ENCODE measurements at places on chromosomes 6 and 20.

DNA sequence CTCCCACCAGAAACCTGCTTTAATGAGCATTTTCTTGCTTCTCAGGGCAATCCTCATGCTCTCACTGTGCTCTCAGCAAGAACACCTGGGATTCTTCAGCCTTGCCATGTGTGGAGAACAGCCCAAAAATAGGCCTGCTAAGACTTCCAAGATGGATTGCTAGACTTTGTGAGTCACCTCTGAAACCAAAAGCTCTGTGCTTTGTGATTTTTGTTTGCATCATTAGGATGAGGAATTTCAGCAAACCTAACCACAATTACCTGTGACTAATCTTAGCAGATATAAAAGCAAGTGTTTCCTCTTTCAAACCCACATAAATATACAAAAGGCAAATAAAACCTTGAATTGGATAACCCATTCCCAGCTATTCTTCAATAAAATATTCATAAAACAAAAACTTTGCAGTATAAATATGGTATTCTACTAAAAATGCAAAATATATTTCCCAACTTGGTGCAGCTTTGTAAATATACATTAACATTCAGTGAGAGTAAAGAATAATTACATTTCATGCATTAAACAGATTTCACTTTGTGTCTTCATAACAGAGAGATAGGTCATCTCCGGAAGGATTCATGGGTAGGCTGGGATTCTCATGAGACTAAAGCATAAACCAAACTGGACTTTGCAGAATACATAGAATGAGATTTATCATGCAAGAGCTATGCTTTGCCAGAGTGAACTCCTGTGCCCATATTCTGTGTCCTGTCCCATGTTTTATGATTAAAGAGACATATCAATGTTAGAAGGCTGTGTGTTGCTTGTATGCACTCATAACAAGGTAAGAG is 33.5 kb downstream of the TPBG start:
- DNase-seq, result no peak

- DNase-seq, result no peak
Measured at GRCh38 chr6:89260310-89260709, 43.2 kb upstream of the GABRR1 start.

DNA sequence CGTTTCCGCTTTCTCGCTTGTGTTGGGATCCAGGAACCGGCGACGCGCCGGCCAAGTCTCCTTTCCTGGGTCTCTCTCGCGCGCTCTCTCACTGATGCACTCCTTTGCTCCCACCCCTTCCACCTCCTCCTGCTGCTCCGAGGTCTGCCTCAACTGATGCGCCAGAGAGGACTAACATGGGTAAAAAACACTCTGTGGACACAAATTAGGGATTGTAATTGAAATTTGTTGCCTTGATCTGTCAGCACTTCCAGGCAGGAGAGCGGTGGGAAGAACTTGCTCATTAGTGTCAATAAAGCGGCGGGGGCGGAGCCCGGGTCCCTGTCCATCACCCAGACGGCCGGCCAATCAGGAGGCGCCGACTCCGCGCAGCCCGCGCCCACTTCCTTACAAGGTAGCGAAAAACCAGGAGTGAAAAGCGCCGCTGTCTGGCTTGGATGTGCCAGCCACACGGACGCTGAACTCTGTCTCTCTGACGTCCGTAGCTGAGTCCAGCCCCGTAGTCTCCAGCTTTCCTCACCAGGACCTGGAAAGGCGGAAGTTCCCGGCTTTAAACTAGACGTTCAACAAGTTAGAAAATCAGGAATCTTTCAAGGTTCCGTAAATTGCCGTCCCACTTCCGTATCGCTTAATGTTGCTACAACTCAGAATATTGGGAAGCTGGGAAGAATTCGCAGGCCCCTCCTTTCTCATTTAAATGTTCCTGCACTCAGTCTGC is at the start of gene TBX18:
Gene TBX18 (minus strand): TSS at position 267 of the 718 bp plus-strand sequence. CDS start 417 bp downstream, outside the sequence.
- no peak for DNase-seq

GRCh38 chr20:60977901-60978300 is 274.2 kb upstream of the CDH4 start:
- no peak for DNase-seq

GRCh38 chr20:57374343-57374930 is 16.8 kb upstream of the RBM38 start:
- no peak for DNase-seq

DNA sequence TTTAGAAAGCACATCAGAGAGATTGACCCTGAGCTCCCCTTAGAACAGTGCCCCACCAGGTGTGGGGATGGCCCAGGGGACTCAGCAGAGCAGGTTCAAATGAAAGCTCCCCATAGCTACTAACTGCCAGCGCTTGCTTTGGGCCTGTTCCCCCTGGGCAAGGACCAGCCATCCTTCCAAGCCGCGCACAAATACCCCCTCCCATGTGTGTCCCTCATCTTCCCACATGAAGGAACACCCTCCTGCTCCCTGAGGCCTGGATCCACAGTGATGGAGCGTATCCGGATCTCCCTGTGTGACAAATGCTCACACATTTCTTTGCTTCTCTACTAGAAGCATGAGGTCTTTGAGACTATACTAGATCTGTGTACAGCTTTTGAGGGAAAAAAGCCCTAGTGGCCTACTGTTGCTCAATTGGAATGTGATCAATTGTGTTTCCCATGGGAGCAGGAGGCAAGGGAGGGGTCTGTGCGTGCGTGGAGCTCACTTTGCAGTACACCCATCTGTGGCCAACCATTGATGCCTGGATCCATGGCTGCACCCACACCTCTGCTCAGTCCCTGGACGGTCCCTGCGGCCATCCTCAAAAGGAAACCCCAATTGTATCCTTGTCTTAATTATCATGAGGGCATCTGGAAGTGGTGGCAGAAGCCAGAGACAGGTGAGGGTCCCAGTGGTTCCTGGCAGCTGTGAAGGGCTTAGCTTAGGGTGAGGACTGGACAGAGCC is 1.4 kb upstream of the RAET1G start:
- no peak for DNase-seq

GRCh38 chr20:51137461-51137860 is 114.6 kb upstream of the KCNG1 start:
- no peak for DNase-seq

GRCh38 chr6:56649053-56649769 is 6.5 kb upstream of the DST start:
- no peak for DNase-seq

DNA sequence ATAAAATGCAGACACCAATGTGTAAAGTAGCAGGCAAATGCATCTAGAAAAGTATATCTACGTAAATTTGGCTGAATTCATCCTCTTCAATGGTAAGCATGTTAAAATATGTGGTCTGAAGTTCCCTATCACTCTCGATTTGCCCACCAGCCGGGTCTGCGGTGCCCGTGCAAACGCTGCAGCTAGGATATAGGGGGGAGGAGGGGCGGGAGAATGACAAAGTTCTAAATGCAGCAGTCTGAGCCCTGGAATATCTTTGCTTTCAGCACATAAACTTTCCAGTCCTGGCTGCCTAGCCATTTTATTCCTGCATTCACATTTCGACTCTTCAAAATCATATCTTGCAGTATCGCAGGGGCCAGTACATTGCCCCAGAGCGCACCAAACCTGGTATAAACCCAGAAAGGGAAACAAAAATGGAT is 708 bp downstream of the NRN1 start:
- no peak for DNase-seq

DNA sequence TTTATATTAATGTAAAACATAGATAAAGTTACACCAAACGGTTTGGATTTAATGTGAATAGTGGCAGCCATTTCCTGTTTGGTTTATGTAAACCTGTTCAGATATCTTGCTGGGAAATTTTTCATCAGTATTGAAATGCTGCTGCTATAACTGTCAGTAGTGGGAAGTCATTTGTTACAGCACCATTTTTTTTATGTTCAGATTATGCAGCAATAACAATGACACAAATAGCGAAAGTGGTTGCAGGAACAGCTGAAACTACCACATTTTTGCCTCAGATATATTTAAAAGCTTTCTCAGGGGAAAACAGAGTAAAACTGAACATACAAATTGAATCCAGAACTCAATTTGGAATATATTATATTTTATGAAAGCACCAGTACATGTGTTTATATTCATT is 128.8 kb upstream of the SIM1 start:
- no peak for DNase-seq

DNA sequence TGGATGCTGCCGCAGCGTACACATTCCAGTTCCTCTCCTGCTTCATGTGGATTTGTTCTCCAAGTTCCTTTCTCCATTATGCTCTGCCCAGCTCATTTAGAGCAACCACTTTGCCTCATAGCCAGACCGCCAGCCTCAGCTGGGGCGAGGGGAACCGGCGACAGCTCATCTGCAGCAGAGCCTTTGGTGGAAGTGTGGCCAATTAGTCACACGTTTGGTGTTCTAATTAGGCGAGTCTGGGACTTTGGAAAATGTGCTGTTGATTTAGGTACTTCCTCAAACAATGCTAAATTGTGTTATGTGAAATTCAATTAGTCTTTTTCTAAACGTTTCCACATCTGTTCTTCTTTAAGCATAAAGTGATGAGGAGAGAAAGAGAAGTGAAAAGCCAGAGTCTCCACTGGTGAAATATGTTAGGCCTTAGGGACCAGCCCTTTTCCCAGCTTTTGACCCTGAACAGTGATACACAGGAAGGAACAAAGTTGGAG is 217.9 kb downstream of the TBX18 start:
- DNase-seq, result no peak

DNA sequence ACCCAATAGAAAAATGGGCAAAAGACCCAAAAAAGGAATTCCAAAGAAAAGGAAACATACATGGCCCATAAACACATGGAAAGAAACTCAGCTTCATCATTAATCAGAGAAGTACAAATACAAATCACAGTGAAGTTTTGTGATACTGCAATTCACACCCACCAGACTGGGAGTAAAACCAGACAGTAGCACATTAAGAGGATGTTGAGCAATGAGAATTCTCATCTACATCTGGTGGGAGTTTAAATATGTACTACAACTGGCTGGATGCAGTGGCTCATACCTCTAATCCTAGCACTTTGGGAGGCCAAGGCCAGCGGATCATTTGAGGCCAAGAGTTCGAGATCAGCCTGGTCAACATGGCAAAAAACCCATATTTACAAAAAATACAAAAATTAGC is 125.7 kb upstream of the PHACTR1 start:
- no peak for DNase-seq

- no peak for DNase-seq
Measured at GRCh38 chr20:23094927-23095326, 8.8 kb upstream of the CD93 start.

- DNase-seq, result no peak
Measured at GRCh38 chr20:37986044-37986858, 47.0 kb downstream of the TTI1 start.

DNA sequence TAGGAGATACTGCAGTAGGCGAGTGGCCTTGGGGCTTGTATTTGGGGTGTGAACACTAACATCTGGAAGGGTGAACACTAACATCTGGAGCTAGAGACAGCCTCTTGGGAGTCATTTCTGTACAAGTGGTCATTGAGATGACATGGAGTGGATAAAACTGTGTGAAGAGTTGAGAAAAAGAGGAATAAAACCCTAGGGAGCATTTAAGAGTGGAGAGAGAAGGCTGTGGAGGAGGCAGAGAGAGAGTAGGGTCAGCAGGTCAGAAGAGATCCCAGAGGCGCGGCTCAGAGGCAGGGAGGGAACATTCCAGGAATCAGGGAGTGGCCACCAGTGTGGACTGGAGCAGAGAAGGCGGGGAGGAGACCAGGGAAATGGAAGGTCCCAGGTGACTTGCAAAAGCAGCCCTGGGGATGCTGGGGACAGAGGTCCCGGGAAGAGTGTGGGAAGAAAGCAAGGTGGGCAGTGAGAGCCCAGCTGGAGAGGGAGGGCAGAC is 202.0 kb upstream of the RNF24 start:
- DNase-seq, result no peak

DNA sequence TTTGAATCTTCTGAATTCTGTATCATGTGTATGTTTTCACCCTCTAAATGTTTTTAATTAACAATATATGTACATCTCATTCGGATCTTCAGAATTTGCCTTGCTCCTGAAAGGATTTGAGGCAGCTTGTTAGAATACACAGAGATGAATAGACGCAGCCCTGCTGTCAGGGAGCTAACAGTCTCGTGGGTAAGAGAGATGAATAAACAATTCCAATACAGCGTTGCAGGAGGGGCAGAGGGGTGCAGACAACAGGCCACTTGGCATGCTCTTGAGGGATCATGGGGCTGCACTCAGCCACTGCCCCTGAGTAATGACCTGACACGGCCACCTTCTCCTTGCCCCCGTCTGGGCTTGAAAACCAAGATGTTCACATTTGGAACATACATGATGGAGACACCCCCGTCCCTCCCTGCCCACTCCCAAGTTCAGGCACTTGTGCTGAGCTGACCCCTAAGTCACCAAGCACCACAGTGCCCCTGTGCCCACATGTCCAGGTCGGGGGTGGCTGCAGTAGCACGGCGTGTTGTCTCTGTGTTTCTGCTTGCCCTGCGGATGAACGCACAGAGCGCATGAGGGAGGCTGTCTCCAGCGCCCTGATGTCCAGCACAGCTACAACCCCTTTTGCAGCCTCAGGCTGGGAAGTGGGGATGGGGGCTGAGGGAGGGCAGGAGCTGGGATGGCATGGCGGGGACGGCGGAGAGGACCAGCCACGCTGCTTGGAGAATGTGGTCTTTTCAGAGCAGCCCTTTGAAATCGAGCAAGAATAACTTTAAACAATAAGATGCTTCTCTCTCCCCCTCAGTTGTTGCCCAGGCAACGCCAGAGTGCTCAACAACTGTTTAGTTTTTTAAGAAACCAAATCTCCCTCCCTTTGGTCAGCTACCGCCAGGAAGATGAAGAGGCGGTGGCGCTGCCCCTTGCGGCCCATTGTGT is 33.0 kb upstream of the CDH22 start:
- DNase-seq, result no peak

DNA sequence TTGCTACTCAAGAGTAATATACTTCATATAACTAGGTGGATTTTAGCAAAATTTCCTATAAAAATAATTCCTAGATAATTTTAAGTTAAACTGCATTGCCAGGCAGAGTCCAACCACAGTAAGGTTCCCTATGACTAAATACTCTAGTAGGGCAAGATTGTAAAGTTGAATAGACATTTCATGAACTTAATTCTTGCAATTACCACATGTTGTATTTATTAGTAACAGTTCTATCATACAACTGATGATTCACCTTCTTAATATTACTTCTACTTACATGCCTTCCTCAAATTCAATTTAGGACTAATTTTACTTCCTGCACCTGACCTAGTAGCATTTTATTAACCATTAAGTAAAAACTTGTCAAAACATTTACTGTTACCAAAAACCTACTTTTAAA is 266.7 kb upstream of the THEMIS start:
- DNase-seq, result no peak

GRCh38 chr6:42279966-42280629 is 62.4 kb upstream of the MRPS10 start:
- DNase-seq, result no peak
